Activated naive CD4-positive, alpha-beta T cell (primary cell): ENCODE measurements at places on chromosomes 5 and 9.

- DNase-seq, result no peak
Observed at GRCh38 chr9:71607461-71607881, 160.8 kb downstream of the CEMIP2 start.

DNA sequence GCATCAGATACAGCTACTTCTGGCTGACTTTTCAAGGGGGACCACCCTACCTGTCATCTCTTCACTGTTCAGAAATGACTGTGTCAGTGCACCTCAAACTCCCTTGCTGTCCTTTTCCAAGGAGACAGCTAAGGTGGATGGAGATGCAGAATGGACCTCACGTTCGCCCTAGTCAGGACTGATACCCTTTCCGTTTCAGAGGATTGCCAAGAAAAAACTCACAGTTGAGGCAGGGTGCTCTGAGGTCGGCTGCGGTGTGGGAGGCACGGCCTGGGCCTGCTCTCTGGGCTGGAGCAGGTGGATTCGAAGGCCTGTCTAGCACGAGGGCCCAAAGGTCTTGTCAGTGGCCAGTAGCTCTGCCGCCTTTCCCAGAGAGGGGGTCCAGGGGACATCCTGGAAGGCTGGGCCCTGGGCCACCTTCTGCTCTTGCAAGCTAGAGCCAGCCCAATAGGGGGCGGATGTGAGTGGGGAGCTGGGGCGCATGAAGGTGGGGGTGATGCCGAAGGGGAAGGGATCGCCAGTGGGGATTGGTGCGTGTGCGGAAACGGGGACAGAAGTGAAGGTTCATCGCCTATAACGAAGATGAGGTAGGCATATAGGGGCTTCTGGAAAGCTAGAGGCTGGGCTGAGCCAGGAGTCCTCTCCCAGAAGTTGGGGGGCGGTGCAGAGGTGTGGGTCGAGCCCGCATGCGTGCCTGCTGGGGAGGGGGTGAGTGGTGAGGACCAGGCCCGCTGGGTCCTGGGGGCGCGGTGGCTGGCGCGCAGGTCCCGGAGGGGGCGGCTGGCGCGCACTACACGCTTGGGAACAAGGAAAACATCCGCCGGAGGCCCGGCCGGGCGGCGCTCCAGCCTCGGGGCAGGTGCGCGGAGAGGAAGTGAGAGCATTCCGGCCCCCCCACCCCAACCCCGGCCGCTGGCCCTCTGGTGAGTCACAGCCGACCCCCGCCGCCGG, 2.5 kb upstream of the MSMP start:
- peak; percentile 39 for DNase-seq

DNA sequence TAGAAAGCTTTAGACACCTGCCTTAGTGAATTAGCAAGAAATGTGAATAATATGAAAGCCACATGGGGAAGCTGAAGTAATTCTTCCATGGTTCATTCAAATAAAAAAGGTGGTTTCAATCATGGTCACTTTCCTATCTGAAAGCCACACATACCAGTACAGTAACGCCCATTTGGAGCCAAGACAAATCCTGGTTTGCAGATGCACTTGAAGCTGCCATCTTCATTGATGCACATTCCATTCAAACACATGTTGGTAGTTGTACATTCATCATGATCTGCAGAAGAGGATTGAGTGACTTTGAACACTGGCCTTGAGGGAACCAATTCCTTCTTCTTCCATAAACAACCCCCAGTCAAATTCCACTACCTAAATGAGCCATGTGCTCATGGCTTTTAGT, 161.5 kb downstream of the FBN2 start:
- DNase-seq, result no peak

DNA sequence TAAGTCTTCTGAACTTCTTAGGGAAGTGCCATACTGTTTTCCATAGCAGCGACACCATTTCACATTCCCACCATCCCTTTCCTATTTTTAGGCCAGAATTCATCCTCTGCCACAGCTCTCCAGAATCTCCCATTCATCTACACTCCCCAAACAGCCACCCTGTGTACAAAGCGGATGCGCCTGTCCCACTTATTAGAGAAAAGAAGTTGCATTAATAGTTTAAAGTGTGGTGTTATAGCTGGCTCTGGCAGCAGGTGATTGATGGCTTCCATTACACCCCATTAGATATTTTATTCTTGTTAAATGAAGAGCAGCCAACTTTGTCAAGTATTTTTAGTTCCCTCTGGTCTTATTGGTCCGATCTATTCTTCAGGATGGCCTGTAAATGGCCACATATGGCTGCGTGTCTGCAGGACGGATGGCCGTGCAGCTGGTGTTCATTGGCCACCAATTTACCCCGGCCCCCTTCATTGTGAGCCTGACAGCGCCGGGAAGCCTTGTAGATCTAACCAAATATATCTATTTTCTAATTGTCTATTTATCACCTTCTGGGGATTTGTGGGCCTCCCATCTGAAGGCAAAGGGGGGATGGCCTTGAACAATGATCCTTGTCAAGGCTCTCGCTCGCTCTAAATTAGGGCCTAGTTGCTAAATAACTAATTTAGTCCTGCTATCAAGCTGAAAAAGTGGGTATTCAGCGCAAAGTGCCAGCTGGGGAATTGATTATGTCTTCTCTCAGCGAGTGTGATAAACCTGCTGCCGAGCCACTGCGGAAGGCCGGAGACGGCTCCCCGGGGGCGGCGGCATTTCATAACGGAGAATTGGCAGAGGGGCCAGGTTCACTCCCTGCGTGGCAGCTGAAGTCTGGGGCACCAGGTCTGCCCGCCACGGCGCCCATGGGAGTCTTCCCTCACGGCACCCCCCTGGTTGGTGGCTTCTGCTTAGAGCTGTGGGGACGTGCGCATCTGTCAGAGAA, 141.1 kb downstream of the MELK start:
- DNase-seq, result no peak

- no peak for DNase-seq
Observed at GRCh38 chr9:137138722-137139467, at the start of gene GRIN1. Gene GRIN1, plus strand, starts transcription at chr9:137139154. Its CDS starts 333 bp downstream, at chr9:137139487.

DNA sequence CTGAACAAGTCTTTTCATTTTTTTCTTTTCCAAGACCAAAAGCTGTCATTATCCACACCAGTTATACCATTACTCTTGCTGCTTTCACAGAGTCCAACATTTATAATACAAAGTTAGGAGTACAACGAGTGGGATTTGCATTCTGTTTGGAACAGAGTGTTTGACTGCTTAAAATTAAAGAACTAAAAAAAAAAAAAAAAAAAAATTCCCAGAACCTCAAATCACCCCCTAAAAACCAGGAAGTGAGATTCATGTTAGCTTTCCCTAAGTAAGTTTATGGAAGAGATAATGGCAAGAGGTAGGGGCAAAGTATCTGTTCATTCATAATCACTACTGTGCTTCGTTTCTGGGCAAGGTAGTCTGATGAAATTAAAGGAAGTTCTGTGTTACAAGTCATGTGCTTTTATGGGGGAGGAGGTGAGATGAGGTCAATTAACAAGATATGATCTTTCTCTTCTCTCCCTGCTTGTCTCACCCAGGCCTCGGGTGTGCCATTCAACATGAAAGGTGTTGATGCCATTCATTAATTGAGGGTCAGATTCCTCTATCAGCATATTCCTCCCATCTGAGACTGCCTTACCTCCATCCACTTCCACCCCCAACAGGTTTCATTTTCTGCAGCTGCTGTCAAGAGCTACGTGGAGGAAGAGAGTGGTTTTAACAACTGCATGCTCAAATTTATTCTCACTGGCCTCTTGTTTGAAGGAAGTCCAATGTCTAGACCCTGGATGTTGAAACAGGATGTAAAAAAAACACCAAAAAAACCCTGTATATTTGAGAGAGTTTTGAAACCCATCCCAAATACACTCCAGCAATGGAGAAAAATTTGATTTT, 58.1 kb downstream of the MARCHF3 start:
- no peak for DNase-seq

- DNase-seq, result no peak
Observed at GRCh38 chr9:107389617-107390071, 99.9 kb downstream of the KLF4 start.

DNA sequence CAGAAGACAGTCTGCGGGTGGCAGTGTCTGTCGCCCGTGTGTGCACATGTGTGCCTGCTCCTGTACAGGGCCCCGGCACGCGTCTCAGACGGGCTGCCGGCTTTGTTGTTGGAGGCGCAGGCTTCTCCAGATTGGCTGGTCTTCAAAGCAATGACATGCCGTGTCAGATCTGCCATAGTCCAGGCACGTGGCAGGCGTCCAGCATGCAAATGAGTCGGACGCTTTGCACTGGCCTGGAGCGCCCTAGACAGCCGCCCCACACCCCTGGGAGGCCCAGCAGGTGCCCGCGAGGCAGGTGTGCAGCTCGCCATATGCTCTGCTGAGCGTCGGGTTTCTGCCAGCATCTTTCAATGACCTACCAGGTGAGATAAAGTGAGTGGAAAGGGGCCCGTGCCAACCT, 71.5 kb downstream of the GADD45G start:
- DNase-seq, result no peak

DNA sequence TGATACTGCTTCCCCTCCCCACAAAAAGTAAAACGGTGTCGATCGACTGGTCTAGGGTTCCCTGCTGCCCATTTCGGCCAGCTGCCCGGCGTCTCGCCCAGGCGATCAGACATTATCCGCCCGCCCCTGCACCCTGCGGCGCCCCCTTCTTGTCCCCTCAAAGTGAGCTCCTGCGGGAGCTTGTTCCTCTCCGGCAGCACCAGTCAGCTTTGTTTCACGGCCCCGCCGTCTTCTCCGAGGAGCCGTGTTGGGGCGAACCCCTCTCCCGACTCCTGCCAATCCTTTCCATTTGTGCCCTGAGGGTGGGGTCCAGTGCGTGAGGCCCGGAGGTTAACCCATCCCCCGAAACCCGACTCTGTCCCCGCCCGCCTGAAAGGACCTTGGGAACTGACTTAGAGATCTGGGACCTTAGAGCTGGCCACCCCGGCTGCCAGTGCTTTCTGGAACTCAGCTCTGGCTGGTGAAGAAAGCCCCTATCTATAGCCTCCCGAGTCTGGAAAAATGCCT, 518 bp downstream of the UBE2B start:
- DNase-seq, result peak; percentile 9

DNA sequence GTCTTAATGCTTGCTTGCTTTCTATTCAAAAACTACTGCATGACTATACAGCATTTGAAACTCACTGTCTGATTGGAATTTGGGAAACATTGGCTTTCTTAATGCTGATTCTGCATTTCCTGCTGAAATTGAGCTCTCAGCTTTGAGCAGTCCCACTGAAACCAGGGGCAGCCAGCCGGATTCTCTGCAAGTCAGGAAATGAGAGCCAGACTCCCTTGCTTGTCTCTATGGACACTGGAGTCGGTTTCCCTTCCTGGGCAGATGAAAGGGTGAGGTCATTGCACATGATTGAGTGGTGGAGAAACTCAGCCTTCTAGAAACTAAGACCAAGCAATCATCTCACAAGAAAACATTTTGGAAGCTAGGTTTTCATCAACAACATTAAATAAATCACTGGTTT, 119.7 kb upstream of the SPATA31C2 start:
- no peak for DNase-seq

- no peak for DNase-seq
Observed at GRCh38 chr5:139574641-139575312, 13.6 kb downstream of the UBE2D2 start.

DNA sequence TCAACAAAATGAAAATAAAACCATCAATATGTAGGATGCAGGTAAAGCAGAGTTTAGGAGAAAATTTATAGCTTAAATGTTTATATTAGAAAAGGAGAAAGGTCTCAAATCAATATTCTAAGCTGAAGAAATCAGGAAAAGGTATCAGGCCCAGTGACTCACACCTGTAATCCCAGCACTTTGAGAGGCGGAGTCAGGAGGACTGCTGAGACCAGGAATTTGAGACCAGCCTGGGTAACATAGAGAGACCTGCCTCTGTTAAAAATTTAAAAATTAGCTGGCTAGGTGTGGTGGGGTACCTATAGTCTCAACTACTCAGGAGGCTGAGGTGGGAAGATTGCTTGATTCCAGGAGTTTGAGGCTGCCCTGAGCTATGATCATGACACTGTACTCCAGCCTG, 32.2 kb downstream of the CCDC69 start:
- DNase-seq, result no peak

- DNase-seq, result no peak
Observed at GRCh38 chr5:88675168-88675707, 207.7 kb downstream of the MEF2C start.

DNA sequence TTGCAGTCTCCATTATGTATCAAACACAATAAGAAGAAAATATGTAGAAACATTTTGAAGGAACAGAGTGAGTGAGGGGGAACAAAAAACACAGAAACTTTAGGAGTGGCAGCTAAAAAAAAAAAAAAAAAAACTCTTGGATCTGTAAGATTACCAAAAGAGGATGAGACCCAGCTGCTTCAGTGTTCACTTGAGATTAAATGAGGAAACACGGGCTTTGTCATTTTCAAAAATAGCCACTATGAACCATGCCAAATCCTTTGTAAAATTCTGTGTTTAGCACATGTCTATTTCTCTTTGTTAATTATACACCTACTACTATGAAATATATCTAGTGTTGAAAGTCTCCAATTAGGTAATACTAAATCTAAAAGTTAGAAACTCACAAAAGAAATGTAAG, 485.9 kb downstream of the EFNA5 start:
- DNase-seq, result no peak

DNA sequence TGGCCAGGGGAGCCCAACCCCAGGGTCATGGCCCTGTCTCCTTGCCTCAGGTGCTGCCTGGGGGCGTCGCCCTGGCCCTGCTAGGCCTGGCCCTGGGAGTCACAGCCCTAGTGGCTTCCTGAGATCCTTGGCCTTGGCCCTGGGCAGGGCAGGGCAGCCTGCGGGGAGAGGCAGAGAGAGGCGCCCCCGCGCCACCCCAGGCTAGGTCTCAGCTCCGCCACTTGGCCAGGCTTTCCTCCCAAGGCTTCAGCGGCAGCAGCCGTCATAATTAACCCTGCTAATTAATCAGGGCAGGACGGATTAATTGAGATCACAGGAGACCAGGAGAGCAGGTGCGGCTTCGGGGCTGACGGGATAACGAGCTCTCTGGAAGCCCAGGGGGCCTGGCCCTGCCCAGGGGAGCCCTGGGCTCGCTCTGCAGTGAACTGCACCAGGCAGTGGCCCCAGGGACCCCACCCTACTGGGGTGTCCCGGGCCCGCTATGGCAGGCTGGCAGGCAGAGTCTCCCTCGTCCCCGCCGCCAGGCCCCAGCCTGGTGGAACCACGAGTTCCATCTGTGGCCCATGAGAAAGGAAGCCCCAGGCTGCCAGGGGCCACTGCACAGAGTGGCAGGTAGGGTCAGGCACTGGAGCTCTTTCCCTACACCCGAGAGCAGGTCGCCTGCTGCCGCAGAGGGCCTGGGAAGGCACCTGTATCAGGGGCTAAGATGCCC, 269.6 kb downstream of the PBX3 start:
- DNase-seq, result no peak

GRCh38 chr5:64502196-64502595, 3.6 kb upstream of the RGS7BP start:
- no peak for DNase-seq

GRCh38 chr9:119951090-119951489, 581.9 kb upstream of the BRINP1 start:
- DNase-seq, result no peak

DNA sequence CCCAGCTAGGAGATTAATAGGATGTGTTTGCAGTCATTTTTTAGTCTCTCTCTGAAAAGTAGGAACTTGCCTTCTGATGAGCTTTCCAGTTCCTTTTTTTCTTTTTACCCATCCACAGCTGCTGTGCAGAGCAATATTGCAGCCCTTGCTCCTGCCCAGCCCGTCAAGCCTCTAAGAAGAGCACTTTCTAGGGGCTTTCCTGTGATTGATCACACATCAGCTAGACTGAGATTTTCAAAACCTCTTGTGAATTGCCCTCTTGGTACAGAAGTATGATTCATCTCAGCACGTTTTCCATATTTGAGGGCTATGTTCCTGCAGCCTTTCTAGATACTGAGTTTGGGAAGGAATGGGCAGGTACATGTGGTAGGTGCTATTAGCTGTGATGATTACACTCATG, 93.9 kb downstream of the GALNT10 start:
- no peak for DNase-seq
